NCI-H69 (cell line): ENCODE measurements at places on chromosomes 7 and 10.

DNA sequence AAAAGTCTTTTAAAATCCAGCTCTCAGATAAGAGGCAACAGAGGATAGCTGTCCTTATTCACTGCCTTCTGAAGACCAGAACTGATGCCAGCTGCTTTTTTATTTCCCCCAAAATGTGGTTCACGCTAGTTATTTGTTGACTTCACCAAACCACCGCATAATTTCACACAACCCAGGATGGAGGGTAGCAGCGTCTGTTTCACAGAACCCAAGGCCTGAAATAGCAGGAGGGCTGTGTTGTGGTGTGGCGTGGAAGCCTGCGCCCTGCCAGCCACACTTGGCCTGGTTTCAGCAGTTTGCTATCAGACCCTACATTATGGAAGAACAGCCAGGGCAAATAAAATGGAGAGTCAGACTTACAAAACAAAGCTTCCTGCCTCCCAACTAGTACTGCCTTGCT lies 155.4 kb downstream of the DYNC1I1 start:
- peak; percentile 88 for DNase-seq

- DNase-seq: no peak
Observed at GRCh38 chr7:90586091-90586490, 10.0 kb upstream of the CDK14 start.

GRCh38 chr7:94130716-94131115 lies 126.6 kb upstream of the BET1 start:
- DNase-seq: no peak

DNA sequence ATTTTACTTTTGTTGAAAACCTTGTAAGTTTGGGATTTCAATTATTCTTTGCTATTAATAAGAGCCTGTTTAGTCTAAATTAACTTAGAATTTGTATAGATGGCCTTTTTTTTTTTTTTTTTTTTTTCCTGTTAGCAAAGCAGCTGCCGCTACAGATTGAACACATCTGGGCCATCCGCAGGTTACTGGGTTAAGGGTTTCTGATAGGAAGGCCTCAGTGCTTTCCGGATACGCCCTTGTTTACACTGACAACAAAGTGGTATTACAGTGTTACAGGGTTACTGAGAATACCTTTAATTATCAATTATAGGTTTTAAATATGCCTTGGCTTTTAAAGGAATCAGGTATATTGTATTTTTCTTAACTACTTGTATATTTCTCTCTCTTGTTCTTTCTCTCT lies 76.8 kb downstream of the PTN start:
- peak; percentile 46 for DNase-seq

DNA sequence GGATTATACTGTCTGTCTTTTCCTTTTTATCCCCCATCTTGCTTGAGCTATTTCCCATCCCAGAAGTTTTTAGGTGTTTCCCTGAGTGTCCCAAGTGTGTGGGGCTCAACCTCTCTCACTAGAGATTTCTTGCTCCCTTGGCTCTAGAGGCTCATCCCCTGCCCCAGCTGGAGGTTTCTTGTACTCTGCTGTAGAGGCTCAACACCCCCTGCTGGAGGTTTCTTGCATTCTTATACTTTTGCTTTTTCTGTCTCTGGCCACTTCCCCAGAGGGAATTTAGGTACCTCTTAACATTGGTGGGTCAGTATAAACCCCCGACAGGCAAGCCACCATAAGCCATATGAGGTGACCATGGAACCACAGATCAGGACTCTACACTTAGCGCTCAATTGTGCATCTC lies 114.2 kb upstream of the FAM3C start:
- DNase-seq: no peak

GRCh38 chr7:36565792-36566356 lies 158.4 kb downstream of the AOAH start:
- DNase-seq: peak; percentile 16

DNA sequence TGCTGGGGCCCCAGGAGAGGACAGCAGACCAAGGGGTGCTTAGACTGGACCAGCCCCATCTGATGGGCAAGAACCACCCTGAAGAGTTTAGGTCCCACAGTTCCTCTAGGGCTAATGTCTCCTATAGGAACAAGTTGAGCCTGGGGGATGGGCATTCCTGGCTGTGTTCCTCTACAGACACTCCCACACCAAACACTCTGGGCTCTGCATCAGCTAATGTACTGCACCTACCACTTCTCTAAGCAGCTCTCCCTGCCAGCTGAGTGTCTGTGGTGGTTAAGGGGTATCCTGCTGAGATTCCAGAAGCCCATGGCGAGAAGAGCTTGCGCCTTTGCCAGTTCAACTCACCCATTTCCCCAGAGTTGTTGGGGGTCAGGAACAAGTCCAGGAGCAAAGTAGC lies 284.1 kb upstream of the CSTF2T start:
- peak; percentile 51 for DNase-seq

GRCh38 chr7:1748839-1749173 lies 78.7 kb downstream of the ELFN1 start:
- DNase-seq: no peak

DNA sequence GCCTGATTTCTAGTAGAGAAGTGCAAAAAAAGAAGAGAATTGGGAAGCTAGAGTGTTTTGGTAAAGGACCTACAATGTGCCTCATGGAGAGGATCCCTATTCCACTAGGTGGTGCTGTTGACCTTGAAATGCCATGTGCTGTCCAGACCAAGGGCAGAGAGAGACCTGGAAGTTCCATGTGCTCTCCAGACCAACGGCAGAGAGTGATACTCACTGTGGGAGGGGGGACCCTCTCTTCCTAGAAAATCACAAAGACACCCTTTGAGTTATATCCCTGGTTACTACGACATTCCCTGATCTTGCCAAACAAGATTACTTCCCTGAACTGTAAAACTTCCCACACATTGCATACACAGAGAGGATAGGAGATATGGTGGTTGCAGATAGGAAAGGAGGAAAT lies 212.7 kb upstream of the ZNF804B start:
- DNase-seq: peak; percentile 63

- peak; percentile 3 for DNase-seq
Observed at GRCh38 chr10:98456043-98456570, 9.4 kb upstream of the HPS1 start.

- peak; percentile 86 for DNase-seq
Observed at GRCh38 chr10:103761075-103761920, 94.1 kb downstream of the SH3PXD2A start.

DNA sequence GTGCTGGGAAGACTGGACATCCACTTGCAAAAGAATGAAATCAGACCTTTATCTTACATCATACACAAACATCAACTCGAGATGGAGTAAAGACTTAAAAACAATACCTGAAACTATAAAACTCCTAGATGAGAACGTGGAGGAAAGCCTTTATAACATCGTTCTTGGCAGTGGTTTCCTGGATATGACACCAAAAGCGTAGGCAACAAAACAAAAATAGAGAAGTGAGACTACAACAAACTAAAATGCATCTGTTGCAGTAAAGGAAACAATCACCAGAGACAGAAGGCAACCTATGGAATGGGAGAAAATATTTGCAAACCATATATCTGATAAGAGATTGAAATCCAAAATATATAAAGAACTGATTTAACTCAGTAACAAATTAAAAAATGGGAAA lies 33.3 kb downstream of the CC2D2B start:
- DNase-seq: no peak

GRCh38 chr7:2289111-2289586 lies 25.1 kb downstream of the SNX8 start:
- no peak for DNase-seq

GRCh38 chr7:50481867-50482266 lies 31.7 kb upstream of the FIGNL1 start:
- DNase-seq: peak; percentile 15

DNA sequence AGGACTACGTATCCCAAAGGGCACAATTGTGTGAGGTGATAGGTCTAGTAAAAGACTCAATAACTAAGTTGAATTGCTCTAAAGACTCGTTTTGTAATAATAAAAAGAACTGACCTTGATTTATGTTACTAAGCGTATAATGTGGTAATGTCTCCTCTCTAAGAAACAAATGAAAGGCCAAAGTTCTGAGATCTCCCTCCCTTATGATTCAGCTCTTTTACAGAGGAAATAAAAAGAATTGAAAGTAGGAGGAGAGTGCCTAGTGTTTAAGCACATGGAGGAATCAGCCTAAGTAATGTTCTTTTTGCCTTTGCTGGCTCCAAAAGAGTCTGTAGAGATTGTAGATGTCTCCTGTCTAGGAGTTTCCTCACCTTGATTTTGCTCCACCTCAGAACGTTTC lies 98.0 kb downstream of the ARL4A start:
- DNase-seq: no peak

DNA sequence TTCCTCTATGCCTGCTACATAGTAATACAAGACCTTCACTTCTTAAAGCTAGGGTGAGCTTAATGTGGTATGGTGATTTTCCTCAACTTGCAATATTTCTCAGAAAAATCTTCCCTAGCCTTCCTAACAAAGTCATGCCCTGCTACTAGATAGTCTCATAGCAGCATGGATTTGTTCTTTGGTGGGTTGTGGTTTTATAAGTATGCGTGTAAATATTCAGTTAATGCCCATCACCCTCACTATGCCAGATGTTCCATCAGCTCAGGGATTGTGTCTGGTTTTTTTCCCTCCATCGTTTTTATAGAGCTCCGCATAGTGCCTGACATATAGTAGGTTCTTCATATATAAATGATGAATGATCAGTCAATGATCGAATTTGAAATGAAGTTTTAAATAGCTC lies 182.8 kb downstream of the CREB5 start:
- no peak for DNase-seq
